ENCODE measurements at places on chromosomes 2 and 18.
A peak's percentile ranks its signal among the peaks of the same experiment; 100 is the strongest.

GRCh38 chr18:6145645-6146306 lies 250.5 kb upstream of the TMEM200C start:
- DNase-seq, result no peak

DNA sequence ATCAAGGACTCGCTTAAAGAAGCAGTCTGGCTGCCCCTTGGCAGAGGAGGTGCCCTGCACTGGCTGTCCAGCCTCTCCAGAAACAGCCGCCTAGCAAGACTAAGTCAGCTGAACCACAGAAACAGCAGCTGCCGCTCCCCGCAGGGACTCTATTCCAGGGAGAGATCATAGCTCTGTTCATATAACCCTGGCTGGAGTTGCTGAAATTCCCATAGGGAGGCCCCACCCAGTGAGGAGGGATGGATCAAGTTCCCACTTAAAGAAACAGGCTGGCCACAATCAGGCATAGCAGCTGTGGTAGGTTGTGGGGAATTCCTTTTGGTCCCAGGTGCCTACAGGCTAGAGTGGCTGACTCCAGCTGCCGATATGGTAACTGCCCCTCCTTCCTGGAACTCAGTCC lies 74.2 kb upstream of the MC4R start:
- DNase-seq, result peak; percentile 26

DNA sequence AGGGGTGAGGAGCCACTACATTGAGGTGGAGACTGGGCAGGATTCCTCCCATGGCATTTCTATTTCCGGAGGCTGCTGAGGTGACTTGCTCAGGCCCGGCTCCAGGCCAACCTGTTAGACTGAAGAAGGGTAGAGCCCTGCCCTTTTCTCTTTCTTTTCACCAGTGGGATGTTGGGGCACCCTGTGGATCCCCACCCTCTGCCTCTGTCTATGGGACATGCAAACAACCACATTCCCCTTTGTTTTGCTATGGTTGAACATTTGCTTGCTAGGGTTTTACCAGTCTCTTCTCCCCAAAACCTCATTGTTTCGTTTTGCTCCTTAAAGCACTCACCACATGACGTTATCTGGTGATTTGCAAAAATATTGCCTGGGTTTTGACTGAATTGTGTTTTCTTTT lies 183.3 kb downstream of the ARL4C start:
- no peak for DNase-seq

GRCh38 chr2:218807626-218808025 lies 24.0 kb downstream of the PRKAG3 start:
- no peak for DNase-seq

GRCh38 chr2:72033636-72034035 lies 114.0 kb downstream of the CYP26B1 start:
- no peak for DNase-seq

DNA sequence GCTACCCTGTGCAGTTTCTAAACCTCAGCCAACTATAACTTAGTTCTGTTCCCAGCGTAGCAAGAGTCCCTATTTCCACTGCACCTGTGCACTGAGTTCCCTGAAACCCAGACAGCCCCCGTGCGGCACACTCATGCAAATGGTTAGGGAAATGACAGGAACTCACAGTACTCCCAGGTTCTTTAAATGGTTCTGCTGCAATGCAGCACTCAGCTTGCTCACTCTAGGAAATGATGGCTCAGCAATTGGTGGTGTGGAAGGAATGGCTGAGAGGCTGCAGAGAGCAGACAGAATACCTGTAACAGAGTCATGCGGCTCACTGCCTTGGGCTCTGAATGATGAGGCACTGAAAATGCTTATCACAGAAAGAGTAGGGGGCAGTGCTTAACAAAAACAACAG lies 143.0 kb downstream of the RAD51AP2 start:
- DNase-seq, result peak; percentile 15

DNA sequence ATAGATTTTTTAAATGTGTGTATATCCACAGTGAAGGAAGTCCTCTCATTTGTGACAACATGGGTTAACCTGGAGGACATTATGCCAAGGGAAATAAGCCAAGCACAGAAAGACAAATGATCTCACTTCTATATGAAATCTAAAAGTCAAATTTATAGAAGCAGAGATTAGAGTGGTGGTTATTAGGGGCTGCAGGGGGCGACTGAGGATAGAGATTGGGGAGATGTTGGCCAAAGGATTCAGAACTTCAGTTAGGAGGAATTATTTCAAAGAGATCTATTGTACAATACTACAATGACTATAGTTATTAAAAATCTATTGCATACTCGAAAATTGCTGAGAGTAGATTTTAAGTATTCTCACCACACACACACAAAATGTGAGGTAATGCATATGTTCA lies 252.4 kb upstream of the SLC39A10 start:
- DNase-seq, result no peak

GRCh38 chr2:152466041-152466440 lies 131.1 kb downstream of the FMNL2 start:
- DNase-seq, result no peak

DNA sequence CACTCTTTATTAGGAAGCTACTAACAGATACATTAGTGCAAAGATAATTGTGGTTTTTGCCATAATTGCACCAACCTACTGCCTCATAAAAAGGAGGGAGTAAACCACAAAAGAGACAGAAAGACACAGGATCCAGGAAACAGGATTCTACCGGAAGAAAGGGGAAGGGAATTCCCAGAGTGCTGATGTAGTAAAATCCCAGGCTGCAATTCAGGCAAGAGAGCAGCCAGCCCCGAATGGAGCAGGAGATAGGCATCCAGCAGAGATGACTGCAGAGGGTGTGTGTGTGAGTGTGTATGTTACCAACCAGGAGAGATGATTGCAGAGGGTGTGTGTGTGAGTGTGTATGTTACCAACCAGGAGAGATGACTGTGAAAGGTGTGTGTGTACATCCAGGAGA lies 84.4 kb downstream of the KCNS3 start:
- DNase-seq, result no peak

DNA sequence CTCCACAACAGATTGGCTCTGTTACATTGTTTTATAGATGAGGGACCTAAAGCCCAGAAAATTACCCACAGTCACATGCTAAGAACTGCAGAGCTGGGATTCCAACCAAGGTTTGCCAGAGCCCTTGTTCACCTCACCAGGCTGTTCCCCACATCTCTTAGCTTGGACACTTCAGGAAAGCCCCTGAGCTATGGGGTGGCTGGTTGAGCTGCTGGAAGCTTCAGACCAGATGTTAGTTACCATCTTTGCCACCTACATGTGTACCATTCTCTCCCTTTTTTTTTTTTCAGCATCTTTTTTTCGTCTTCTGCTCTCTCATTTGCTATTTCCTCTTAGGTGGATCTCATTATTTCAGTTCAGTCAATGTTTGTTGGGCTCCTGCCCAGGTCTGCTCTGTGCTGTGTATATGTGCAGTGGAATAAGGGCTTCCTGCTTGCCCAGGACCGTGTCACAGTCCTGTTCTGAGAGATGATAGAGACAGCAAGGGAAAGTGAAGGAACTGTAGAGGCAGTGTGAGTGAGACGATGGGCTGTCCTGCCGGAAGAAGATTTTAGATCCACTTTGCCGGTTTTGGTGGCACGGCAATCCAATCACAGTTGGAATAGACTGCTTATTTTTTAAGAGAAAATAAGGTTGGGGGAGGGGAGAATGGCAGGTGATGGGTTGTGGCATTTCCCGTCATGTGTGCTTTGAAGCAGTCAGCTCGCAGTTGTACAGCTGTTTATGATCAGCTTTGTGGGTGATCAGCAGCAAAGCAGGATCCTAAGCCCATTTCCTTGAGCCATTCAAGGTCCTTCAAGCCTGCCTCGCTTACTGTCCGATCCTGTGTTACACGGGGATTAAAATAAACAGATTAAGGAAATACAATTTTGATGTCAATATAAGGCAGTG lies 152.6 kb downstream of the RTN4 start:
- DNase-seq, result no peak

DNA sequence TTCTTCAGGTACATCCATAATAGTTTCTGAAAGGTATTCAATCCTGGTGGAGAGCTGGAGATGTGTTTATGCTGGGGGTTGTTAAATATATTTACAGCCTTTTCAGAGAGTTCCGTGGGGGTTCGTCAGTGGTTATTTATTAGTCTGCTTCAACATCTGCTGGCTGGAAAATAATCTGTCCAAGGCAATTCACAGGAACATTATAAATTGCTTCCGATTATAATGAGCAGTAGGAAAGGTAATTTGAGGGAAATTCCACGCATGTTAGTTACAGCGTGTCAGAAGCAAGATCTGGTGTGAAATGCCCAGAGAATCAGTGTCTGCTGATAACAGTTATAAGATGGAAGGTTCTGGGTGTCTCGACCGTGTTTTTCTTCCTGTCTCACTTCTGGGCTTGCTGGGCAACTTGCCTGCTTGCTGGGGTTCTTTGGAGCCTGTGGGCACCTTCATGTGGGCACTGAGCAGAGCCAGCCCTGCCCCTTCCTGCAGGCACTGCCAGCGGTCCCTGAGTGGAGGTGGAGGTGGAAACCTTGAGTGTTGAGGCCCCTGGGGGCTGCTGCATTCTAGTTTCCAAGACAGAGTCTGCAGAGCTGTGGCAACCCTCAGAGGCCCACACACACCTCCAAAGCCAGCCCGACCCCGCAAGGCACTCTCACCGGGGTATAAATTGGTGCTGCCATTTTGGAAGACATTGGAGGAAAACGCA lies 185.7 kb downstream of the FAM210A start:
- no peak for DNase-seq

DNA sequence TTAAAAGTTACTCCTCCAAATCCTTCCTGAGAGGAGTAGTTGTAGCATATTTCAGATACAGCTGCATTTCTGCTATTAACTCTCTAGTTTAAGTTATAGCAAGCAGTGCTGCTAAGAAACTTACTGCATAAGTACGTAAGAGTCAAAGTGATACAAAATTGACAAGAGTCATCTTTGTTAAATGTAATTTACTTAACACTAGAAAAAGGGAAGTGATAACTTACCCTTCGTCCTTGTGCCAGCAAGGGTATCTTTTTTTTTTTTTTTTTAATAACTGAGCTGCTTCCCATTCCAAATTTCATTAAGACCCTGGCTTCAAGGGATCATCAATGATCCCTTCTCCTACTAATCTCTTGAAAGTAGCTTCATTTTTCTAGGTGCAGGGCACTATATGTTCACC lies 493.0 kb downstream of the PLCL1 start:
- DNase-seq, result no peak

DNA sequence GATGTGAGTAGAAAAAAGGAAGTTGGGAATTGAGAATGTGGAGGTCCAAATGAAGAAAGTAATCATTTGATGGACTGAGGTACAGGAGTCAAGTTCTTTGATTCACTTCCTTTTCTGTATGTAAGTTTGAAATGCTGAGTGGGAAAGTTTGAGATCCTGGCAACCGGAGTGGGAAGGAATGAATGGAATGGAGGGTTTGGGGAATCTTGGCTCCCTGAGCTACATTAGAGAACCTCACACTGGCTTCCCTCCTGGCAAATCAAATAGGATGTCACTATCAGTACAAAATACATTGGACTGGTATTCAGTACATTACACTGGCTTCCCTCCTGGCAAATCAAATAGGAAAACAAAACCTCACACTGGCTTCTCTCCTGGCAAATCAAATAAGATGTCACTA lies 9.8 kb upstream of the RNF138 start:
- DNase-seq, result no peak

- DNase-seq, result no peak
Observed at GRCh38 chr18:50877545-50878265, 1.2 kb upstream of the ME2 start.

- DNase-seq, result peak; percentile 7
Observed at GRCh38 chr18:45441110-45441847, 174.0 kb upstream of the SLC14A2 start.

DNA sequence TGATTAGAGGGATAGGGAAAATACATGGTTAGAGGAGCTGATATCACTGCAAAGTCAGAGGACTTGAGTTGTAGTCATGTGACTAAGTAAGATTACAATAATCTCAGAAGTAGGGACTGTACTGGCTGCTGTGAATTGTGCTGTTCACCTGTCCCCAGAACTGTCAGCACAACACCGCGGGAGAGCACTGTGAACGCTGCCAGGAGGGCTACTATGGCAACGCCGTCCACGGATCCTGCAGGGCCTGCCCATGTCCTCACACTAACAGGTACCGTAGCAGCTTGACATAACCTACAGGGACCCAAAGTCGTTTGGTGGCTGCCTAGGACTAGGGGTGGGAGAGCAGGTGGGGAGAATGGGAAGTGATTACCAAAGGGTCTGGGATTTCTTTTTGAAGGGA lies 132.8 kb upstream of the TTC39C start:
- no peak for DNase-seq

DNA sequence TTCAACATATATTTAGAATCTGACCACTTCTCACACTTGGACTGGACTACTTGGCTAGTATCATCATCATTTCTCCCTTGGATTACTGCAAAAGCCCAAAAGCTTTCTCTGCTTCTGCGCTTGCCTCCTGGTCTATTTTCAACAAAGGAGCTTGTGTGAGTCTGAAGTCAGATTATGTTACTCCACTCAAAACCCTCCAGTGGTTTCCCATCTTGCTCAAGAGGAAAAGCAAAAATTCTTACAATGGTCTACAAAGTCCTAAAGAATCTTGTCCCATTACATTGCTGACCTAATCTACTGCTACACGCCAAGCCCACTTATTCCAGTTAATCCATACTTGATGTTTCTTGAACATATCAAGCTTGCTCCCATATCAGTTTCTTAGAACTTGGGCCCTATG lies 9.6 kb downstream of the PREPL start:
- DNase-seq, result no peak

DNA sequence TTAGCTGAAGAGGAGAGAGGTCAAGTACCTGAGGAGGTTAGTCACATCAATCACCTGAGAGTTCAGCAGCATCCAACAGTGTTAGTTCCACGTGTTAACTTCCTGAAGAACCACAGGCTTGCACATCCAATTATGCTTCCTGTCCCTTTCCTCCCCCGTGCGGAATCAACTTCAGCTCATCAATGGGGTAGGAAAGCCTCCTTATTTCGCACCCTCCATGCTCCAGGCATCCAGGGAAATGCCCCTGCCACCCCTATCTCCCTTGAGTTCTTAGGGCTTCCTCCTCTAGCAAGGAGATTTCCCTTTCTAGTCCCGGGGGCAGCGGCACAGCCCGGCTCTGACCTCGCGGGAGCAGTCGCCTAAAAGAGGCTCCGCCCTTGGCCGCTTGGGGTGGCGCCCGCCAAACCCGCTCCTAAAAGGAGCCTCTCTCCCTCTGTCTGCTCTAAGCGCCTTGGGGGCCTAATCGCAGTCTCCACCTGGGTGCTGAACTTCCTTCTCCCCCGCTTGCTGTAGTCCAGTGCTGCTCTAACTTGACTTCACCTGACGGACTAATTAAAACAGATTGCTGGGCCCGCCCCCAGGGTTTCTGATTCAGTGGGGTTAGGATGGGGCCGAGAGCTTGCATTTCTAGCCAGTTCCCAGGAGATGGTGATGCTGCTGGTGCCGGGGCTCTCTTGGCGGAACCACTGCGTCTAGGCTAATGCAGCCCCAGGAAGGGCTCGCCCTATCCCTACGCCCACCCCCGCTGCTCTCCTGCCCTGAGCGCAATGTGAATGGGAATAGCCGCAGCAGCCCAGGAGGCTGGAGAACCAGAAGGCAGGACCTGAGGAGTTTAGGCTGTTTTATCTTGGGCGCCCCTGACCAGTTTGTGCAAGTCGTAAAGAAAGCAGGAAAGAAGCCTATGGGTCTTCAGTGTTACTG lies 3.4 kb upstream of the TET3 start:
- DNase-seq, result no peak
